ENCODE measurements at places on chromosomes 7 and 10.

DNA sequence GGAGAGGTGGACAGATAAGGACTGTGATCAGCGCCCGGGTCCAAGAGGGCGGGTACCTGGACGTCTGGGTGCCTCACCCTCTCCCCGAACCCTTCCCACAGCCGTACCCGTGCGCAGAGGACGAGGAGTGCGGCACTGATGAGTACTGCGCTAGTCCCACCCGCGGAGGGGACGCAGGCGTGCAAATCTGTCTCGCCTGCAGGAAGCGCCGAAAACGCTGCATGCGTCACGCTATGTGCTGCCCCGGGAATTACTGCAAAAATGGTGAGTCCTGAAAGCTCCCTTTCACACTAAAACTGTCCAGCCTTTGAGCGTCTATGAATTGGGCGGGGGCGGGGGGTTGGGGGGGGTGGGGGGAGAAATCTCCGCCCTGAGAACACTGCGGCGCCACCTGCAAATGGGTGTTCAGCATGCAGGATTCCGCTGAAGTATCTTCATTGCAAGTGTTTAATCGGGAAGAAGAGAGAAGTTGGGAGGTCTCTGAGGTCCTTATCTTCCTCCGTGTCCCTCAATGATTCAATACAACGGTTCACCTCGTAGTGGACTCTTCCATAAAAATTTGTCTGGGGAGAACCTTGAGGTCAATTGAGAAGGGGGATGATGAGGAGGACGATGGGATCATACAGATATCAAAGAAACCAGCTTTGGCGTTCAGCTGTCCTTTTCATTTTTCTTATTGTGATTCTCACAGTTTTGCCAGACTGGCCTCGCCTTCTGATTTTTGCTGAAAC, 906 bp downstream of the DKK1 start:
- DNase-seq = no peak

DNA sequence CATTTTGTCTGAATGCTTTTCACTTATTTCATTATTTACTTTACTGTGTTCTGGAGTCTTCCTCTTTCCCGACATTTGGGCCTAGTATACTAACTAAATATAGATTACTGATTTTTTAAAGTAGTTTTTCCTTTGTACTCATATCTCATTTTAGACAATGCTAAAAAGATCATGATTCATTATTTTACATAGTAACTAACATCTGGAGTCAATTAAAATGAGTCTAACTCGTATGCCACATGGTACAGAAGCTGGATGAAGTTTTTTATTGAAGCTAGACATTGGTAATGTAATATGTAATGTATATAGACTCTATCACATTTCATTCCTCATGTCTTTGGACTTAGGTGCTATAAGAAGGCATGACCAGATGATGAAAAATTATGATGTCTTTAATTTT, 156.3 kb upstream of the HGF start:
- DNase-seq = no peak

- DNase-seq = no peak
Measured at GRCh38 chr7:54186336-54186735, 355.8 kb upstream of the VSTM2A start.

DNA sequence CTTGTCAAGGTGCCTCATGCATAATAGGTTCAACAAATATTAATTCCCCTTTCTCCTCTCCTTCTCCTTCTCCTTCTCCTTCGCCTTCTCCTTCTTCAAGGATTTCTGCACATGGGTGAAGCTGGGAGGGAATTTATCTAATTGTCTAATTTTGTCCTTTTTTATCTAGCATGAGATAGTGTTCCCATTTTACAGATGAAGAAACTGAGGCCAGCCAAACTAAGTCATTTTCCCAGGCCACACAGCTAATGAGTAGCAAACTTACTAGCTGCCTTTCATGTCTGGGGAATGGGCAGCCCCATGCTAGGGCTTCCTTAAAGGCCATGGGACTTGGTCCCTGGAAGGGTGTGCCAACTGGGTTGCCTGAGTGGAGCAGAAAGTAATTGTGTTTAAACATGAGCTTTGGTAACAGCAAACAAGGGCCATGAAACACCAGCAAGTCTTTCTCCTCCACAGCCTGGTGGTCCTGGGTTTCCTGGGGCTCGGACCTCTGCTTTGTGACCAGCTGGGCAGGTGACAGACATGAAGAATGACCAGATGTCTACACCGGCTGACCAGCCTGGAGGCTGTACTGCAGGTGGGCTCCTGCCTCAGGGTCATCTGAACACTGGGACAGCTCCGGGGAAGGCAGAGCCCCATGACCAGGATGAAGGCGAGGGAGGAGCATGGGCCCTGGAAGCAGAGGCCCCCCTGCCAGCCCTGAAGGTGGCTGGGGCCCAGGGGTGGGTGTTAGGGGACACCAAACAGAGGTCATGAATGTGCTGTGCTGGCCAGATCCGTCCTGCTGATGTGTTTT, 138.0 kb downstream of the PTPN20 start:
- DNase-seq = no peak

GRCh38 chr7:47266131-47266706, 315.7 kb downstream of the TNS3 start:
- peak; percentile 42 for DNase-seq

DNA sequence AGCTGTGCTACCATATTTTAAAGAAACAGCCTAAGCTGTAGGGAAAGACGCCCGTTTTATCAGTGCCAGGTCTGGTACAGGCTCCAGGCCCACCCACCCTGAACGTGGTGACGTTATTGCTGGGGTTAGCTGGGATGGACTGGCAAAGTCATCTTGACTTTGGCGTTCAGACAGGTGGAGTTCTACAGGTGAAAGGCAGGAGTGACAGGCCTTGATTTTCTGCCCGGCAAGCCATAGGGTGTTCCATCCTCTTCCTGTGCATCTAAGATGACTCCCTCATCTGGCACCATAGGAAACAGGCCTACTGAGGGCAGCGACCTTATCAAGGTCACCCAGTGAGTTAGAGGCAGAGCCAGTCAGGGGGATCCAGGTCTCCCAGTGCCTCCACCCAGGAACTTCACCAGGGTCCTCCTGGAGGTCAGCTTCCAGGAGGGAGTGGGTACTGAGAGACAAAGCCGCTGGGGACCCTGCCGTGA, 41.6 kb downstream of the HK1 start:
- DNase-seq = no peak

GRCh38 chr10:120503689-120504088, 46.7 kb downstream of the PLPP4 start:
- DNase-seq = no peak

- DNase-seq = peak; percentile 56
Measured at GRCh38 chr7:134513169-134513752, 14.1 kb upstream of the AKR1B10 start.

DNA sequence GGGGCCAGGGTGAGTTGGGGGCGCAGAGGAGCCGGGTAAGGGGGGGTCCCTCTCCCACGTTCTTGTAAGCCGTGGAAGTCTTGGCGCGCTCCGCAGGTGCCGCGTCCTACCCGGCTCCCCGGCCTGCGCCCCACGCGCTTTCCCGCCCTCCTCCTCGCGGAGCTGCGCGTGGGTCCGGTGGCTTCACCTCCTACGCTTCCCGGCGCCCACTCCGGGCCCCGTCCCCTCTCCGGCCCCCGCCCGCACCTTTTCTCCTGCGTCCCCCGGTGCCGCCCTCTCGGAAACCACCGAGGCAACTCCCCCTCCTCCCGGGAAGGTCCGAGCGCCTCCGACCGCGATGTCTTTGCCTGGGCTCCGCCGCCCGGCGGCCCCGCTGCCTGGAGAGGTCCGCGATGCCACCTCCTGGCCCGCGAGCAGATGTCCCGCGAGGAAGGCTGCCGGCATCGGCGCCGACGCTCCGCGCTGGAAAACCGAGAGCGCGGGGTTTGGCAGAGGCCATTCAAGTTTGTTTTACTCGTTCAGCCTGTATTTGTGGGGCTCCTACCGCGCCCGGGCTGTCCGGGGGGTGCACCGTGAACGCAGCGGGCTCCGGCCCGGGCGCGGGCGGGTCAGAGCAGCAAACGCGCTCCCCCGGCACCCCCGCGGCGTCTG, 2.4 kb upstream of the NKX6-2 start:
- peak; percentile 53 for DNase-seq

DNA sequence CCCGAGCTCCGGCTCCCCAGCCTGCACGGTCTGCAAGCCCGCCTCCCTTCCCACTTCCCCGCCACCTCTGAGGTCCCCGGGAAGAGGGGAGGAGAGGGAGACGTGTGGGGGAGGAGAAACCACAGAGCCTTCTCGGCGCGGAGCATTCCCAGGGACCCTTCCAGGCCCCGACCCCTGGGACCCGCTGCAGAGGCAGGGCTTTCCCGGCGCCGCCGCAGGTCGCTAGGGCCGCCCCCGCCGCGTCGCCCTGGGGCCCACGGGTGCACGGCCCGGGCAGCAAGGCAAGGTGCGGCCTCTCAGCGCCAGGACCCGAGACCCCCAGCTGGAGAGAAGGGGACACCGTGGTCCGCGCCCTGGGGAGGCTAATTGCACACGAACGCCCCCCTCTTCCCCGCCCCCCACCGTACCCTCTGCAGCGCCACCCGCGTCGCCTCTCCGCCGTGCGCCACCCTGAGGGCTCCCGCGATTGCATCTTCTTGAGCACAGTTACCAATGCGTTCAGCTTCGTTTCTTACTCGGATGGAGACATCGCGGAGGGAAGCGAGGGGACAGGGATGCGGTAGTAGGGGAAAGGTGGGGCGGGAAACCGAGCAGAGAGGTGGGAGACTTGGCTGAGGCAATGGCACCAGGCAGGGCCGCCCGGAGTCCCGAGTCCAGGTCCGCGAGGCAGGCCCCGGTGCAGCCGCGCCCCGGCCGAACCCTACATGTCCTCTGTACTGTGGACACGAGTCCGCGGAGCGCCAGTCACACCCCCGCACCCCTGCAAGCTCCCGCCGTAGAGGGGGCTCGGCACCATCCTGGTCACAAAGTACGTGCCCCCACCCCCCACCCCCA, 28.9 kb downstream of the SKIDA1 start:
- peak; percentile 56 for DNase-seq

GRCh38 chr10:8665322-8665721, 610.8 kb downstream of the GATA3 start:
- DNase-seq = no peak

DNA sequence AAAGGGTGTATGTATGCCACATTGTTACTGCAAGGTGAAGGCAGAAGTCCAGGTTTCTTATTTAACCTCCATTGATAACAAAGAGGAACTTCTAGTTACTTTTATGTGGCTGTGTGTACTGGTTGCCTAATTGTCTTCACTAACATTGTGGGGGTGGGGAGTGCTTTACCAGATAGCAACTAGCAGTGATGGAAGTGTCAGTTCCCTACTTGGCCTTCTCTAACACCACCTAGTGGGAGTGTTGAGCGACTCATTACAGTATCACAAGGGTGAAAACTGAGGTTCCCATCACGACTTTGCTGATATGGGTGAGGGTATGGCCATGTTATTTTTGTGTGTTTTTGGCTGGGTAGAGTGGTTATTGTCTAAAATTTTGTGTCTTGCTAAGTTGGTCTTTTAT, 274.4 kb downstream of the THSD7A start:
- DNase-seq = peak; percentile 55

GRCh38 chr10:61463035-61463909, 10.1 kb upstream of the TMEM26 start:
- DNase-seq = no peak
